Activated naive CD4-positive, alpha-beta T cell treated with anti-CD3 and anti-CD28 coated beads for 36 hours (primary cell): ENCODE measurements at places on chromosomes 2 and 18.

DNA sequence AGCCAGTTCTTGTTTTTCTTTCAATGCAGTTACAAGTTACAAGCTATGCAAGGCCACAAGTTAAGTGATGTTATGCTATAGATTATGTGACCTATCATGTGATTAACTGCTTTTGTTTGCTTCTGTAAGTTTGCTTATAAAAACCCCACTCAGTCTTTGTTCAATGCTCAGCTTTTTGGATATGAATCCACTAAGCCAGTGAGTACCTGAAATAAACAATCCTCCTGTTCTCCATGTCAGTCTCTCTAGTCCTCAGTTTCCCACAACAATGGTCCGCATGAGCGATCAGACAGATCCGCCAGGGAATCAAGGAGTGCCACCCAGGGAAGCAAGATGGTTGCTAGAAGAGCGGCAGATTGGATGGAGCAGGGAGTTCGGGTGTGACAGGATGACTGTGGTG is 30.7 kb upstream of the ZNF236 start:
- DNase-seq = no peak
- peaks cover 4% of the 10 kb centered on the region for H3K27me3 ChIP-seq
- no peak overlapping the region for H3K4me3 ChIP-seq
- H3K27ac ChIP-seq = no peak overlapping the region

GRCh38 chr2:156430980-156431358 is 5.2 kb upstream of the GPD2 start:
- DNase-seq = no peak
- no peaks in the 10 kb centered on the region for H3K36me3 ChIP-seq
- H3K4me1 ChIP-seq = peaks cover 16% of the 10 kb centered on the region
- no peak overlapping the region for H3K27ac ChIP-seq

DNA sequence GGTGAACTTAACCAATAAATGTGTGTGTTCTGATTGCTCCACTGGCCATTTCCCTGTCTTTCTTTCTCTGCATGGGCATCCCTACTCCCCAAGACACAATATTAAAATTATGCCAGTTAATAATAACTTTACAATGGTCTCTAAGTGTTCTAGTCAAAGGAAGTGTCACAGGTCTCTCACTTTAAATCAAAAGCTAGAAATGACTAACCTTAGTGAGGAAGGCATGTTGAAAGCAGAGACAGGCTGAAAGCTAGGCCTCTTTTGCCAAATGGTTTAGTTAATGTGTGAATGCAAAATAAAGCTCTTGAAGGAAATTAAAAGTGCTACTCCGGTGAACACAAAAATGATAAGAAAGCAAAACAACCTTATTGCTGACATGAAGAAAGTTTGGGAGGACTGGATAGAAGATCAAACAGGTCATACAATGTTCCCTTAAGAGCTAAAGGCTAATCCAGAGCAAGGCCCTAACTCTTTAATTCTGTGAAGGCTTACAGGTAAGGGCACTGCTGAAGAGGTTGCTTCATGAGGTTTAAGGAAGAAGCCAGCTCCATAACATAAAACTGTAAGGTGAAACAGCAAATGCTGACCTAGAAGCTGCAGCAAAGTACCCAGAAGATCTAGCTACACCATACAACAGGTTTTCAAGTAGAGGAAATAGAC is 44.0 kb upstream of the ARHGAP15 start:
- no peak for DNase-seq
- H3K4me3 ChIP-seq = no peak overlapping the region
- no peaks in the 10 kb centered on the region for H3K36me3 ChIP-seq
- H3K27ac ChIP-seq = peak overlapping the region; percentile 73

- H3K4me1 ChIP-seq = peaks cover 30% of the 10 kb centered on the region
- peaks cover 84% of the 10 kb centered on the region for H3K27me3 ChIP-seq
- peak; percentile 62 for DNase-seq
- H3K4me3 ChIP-seq = peak overlapping the region; percentile 16
These were observed 1.5 kb downstream of the RAX start for GRCh38 chr18:59271606-59272220.

GRCh38 chr2:64024259-64024949 is 5.2 kb upstream of the VPS54 start:
- DNase-seq = no peak
- H3K27me3 ChIP-seq = no peaks in the 10 kb centered on the region
- H3K4me1 ChIP-seq = peaks cover 37% of the 10 kb centered on the region

GRCh38 chr18:75209129-75209950 is at the start of gene PTGR3:
Gene PTGR3, minus strand, starts transcription at chr18:75209139. Its CDS starts 81 bp downstream, at chr18:75209058.
- H3K36me3 ChIP-seq = peaks cover 8% of the 10 kb centered on the region
- peak within 1 kb of the TSS; percentile 98 for H3K27ac ChIP-seq
- H3K4me1 ChIP-seq = peaks cover 51% of the 10 kb centered on the region
- H3K4me3 ChIP-seq = peak within 1 kb of the TSS; percentile 97
- DNase-seq = peak; percentile 92
- peaks cover 12% of the 10 kb centered on the region for H3K27me3 ChIP-seq

- no peaks in the 10 kb centered on the region for H3K27me3 ChIP-seq
- peaks cover 25% of the 10 kb centered on the region for H3K36me3 ChIP-seq
- peaks cover 6% of the 10 kb centered on the region for H3K4me1 ChIP-seq
- no peak for DNase-seq
These were observed 35.0 kb downstream of the PIKFYVE start for GRCh38 chr2:208300847-208301618.

DNA sequence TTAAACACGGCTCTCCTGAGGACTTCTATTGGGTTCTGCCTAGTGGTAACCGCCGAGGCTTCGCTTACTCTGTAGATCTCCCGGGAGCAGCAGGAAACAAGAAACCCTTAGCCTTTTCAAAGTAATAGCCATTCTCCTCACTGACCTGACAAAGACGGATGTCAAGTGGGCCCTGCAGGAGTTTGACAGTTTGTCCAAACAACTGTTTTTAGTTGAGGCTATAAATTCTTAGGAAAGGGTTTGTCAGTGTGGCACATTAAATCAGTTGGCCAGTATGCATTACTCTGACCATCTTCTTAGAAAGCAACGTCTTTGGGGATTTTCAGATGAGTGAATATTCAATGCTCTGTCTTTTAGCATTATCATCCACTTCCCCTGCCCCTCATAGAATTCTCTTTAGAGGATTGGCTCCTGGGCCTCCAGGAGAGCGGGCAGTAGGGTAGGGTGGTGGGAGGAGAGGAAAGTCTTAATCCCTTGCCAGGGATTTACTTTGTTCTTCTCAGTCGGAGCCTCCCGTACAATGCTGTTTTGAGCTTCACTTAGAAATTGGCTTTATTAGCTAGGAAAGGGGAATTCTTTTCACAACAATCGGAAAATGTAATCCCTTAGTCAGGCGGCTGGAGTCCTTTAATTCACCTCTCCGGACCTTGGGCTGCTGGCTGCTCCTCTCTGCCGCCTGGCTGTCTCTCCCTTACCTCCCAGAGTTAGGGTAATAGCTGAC is 13.3 kb upstream of the C18orf32 start:
- DNase-seq = no peak
- no peaks in the 10 kb centered on the region for H3K4me1 ChIP-seq
- no peak overlapping the region for H3K4me3 ChIP-seq
- H3K27ac ChIP-seq = no peak overlapping the region
- H3K27me3 ChIP-seq = peaks cover 9% of the 10 kb centered on the region

DNA sequence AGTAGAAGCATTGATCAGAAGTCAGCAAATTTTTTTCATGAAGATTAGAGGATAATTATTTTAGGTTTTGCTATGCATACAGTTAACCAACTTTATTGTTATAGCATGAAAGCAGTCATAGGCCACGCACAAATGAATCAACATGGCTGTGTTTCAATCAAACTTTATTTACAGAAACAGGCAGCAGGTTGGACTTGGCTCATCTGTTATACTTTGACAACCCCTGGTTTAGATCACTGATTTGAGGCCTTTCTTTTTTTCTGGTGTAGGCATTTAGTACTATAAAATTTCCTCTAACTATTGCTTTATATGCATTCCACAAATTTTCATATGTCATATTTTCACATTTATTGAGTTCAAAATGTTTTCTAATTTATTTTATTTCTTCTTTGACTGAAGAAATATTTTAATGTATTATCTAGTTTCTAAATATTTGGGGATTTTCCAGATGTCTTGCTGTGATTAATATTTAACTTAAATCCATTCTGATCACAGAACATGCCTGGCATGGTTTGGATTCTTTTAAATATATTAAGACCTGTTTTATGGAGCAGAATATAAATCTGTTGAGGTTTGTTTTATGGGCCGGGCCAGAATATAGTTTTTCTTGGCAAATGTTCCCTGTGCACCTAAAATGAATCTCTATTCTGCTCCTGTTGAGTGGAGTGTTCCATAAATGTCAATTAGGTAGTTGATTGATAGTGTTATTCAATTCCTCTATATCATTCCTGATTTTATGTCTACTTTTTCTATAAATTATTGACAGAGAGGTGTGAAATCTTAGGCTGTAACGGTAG is 116.3 kb upstream of the KLHL29 start:
- no peak overlapping the region for H3K4me3 ChIP-seq
- H3K4me1 ChIP-seq = no peaks in the 10 kb centered on the region
- H3K27ac ChIP-seq = no peak overlapping the region
- no peaks in the 10 kb centered on the region for H3K36me3 ChIP-seq

GRCh38 chr2:197972061-197972460 is 167.7 kb downstream of the PLCL1 start:
- peaks cover 43% of the 10 kb centered on the region for H3K4me1 ChIP-seq
- H3K27me3 ChIP-seq = no peaks in the 10 kb centered on the region
- H3K27ac ChIP-seq = no peak overlapping the region
- H3K36me3 ChIP-seq = no peaks in the 10 kb centered on the region
- DNase-seq = no peak

- no peak overlapping the region for H3K4me3 ChIP-seq
- H3K27ac ChIP-seq = no peak overlapping the region
- DNase-seq = no peak
- H3K4me1 ChIP-seq = peaks cover 19% of the 10 kb centered on the region
- peaks cover 31% of the 10 kb centered on the region for H3K36me3 ChIP-seq
These were observed 8.5 kb downstream of the EIF2AK2 start for GRCh38 chr2:37148325-37148724.

- no peaks in the 10 kb centered on the region for H3K36me3 ChIP-seq
- H3K4me1 ChIP-seq = no peaks in the 10 kb centered on the region
- DNase-seq = no peak
- no peak overlapping the region for H3K27ac ChIP-seq
- no peak overlapping the region for H3K4me3 ChIP-seq
These were observed 714.1 kb downstream of the KCNJ3 start for GRCh38 chr2:155412598-155412997.
